ENCODE measurements at places on chromosomes 5 and 9.

GRCh38 chr9:8208465-8208864, 408.9 kb upstream of the DMAC1 start:
- DNase-seq = no peak

- DNase-seq = no peak
Observed at GRCh38 chr5:109136906-109137305, 272.9 kb downstream of the PJA2 start.

DNA sequence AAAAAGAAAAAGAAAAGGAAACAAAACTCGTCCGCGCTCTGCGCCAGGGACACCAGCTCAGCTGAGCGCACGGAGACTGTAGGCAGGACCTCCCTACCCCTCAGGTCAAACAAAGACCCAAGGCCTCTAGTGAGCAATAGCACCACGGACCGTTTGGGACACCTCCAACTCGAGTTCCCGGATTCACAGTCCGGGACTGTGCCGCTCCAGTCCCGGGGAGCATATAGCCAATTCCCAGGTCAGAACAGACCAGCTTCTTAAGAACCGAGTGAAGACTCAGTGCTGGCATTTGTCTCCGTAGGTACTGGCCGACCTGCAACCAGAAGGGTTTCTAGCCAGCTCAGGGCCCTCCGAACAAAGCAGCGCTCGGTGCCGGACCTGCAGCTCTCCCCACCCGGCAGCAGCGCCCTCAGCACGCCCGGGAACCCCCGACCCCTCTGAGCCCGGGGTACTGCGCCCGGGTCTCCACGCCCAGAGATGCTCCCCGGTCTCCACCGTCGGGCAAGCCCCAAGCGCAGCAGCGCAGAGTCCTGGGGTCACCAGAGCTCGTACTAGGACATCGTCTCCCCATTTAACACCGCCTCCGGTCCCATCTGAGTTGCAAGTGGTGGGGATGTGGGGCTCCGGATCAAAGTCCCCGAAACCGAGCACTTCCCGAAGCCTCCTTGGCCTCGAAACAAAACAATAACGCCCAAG, 591 bp downstream of the ABCA1 start:
- DNase-seq = peak; percentile 12

- DNase-seq = no peak
Observed at GRCh38 chr9:121053544-121053943, 3.5 kb upstream of the C5 start.

GRCh38 chr5:154205441-154206117, 15.0 kb downstream of the GALNT10 start:
- no peak for DNase-seq

DNA sequence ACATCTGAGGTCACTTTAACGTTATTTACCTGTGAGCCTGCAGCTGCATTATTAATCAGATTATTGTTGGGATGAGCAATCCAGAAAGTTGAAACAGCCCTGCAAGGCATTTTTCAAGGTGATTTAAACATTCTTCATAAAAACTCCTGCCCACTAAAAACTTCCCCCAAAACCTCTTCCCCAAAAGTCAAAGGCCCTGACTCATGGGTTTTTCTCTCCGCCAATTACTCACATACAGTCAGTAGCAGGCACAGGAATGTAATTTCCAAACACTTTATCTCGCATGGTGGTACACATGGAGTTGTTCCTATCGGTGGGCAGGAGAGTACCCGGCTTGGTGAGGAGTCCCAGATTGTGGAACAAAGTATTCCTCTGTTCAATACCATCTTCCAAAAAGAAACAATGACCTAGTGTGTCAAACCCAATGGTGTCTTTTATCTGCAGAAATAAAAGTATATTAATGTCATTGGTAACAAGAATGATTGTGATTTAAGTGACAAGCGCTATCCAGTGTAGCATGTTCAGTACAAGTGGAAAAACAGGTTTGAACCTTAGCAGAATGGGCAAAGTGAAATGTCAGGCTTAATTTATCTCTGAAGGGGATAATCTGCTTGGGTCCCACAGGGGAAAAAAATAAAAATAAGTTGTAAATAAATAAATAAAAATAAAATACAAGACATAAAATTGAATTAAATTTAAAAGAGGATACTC, 38.3 kb downstream of the CEMIP2 start:
- DNase-seq = no peak

- peak; percentile 82 for DNase-seq
Observed at GRCh38 chr5:68304421-68305052, 89.0 kb downstream of the PIK3R1 start.

DNA sequence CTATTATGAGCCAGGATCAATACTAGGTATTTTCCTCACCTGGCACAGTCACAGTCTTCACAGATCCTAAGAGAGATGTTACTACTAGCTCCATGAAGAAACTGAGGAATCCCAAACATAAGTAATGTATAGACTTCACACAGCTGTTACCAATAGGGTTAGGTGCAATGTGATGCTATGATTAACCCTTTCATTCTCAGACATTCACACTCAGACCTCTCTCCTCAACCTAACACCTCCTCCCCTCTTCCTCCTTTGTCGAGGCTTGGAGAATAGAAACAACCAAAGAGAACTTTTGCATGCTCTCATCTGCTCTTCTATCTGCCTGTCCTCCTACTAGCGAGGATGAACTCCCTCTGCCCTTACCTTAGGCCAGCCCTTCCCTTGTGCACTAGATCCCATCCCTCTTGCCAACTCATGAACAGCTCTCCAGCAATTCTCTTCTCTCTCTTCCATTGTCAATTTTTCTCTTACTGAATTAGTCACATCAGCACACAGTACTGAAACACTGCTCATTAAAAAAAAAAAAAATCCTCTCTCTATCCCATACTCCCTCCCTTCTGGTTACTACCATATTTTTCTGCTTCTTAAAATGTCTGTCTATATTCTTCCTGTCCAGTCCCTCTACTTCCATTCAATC, 47.7 kb downstream of the MAPKAP1 start:
- DNase-seq = no peak

DNA sequence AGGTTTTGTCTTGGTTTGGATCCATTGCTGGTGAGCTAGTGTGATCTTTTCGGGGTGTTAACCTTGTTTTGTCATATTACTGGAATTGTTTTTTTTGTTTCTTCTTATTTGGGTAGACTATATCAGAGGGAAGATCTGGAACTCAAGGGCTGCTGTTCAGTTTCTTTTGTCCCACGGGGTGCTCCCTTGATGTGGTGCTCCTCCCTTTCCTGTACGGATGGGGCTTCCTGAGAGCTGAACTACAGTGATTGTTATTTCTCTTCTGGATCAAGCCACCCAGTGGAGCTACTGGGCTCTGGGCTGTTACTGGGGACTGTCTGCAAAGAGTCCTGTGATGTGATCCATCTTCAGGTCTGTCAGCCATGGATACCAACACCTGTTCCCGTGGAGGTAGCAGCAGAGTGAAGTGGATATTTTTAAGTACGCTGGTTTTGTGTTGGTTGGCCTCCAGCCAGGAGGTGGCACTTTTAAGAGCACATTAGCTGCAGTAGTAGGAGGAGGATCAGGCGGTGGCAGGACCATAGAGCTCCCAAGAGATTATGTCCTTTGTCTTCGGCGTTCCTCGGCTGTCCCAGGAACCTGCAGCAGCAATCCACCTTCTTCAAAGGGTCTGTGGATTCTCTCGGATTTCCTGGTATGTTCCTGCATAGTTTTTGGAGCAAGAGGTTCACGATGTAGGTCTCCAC, 27.2 kb downstream of the SCAMP1 start:
- DNase-seq = no peak

DNA sequence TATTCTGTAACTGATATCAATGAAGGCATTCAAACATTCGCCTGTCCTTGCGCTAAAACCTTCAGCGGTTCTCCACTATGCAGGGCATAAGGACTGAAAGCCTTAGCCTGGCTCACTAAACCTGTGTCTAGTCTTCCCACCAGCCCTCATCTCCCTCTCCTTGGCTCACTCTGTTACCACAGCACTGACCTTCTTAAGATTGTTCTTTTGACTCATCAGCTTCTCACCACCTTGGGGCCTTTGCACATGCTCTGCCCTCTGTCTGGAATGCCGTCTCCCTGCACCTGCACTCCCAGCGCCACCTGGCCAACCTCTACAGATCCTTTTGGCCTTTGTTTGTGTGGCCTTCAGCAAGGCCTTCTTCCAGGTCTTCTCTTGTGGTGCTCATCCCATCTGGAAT, 131.8 kb upstream of the IER5L start:
- DNase-seq = no peak

DNA sequence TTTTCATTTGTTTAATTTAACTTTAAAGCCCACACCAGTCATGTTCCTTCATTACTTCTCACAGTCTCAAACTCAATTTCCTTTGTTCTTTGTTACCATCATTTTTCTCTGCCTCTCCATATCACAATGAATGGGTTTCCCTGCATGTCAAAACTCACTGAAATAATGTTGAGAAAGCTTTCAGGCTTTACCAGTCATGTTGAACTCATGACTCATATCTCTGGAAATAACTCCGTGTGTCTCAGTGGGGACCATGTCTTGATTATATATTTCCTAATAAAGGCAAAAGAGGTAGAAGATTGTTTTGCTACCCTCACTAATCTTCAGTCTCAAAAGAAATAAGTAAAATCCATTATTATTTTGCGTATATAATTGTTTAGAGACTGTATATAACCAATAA, 231.2 kb downstream of the CHSY3 start:
- DNase-seq = peak; percentile 57

- DNase-seq = no peak
Observed at GRCh38 chr5:116135344-116135743, 50.5 kb downstream of the COMMD10 start.

DNA sequence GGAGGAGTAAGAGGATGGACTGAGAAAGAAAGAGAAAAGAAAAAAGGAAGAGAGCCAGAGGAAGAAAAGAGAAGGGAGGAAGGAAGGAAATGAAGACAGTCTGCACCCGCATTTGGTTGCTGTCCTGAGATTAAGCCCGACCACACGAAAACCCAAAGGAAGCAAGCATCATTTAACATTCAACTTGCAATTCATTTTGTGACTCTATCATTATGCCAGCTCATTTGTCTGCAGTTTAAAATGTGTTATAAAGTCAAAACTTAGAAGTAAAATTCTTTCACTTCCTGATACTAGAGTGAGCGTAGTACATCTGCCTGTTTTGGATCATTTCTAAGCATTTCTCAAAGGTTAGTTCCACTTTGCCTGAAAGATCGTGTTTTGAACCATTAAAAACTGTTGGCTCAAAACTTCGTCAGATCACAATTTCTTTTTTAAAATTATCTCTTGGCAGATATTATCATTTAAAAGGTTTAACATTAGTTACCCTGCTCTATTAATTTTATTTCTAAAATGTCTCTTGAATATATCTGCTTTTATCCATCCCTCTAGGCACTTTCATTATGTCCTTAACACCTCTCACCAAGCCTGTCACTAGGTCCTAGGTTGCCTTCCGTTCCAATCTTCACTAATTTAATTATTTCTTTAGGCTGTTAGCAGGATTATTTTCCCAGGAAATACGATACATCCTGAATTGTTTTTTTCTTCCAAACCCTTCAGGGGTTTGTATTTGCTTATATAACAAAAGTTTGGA, 240.9 kb downstream of the TLE4 start:
- no peak for DNase-seq

DNA sequence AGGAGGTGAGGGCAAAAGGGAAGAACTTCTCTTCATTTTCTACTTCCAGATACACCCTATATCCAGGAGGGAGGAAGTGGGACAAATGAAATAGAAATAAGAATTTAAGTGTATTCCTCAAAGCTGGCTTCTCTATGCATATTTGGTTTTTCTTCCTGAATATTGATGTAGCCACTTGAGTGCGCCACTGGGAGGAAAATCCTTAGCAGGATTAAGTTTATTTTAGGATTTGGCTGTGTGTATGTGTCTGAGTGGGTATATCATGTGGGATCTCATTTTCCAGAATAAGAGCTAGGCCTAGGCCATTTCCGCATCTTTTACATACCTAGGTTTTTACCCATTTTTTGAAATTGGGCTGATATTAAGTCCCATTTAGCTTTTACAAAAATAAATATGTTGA, 42.5 kb downstream of the MAP1B start:
- no peak for DNase-seq

DNA sequence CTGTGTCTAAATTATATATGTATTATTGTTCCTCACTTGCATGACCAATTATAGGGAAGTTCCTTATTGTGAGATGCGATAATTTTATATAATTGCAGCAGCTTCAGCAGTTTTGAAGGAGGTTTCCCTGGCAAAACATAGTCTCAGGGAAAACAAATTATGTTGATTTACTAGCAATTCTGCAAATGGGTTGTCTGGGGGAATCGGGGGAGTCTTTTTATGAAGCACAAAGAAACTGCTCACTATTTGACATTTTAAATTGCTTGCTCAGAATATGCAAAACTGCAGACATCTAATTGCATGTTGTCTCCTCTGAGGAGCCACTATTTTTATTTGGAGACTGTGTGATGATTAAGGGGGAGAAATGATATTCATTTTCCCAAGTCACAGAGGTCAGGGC, 361.6 kb downstream of the YTHDC2 start:
- no peak for DNase-seq

- DNase-seq = no peak
Observed at GRCh38 chr9:77851882-77852595, 179.6 kb downstream of the GNAQ start.

- DNase-seq = no peak
Observed at GRCh38 chr9:3972687-3973086, 327.2 kb downstream of the GLIS3 start.

GRCh38 chr9:15606643-15607472, 54.0 kb downstream of the CCDC171 start:
- DNase-seq = peak; percentile 8

DNA sequence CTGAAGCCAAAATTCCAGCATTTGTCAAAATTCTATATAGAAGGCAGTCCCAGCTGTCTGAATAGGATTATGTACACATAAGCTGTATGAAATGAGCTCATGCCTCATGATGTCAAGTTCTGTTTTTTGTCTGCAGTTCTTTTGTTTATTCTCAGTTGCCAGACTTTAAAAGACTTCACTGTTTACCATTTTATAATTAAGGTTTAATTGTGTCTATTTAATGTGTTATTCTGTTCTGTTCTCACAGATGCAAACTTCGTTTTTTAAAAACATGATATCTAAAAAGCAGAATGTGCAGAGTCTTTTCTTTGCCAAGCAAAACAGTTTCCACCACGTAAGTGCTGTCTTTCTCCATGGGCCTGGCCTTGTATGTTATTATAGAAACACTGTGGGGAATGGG, 31.1 kb downstream of the ERAP1 start:
- no peak for DNase-seq

DNA sequence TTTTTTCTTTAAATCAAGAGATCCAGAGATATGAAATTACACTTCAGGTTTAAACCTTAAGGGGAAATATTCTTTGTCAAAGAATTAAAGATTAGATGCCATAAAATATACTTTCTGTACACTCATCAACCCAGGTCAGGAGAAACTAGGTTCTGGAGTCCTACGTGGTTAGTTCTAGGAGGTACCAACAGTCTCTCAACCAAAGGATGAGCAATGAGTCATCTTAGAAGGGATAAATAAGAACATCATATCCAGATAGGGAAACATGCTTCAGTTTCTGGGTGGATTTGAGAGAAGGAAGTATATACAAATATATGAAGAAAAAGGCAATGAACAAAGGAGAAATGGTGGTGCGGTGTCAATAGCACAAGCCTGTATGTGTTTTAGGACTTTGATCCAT, 98.2 kb downstream of the CSNK1G3 start:
- no peak for DNase-seq

GRCh38 chr5:157484768-157485167, 24.8 kb downstream of the NIPAL4 start:
- no peak for DNase-seq

GRCh38 chr5:141488591-141489561, at the start of gene PCDHGC5:
Gene PCDHGC5 (plus strand): TSS chr5:141489081. CDS start chr5:141489241, 160 bp downstream.
- peak; percentile 44 for DNase-seq
